GF-D8 (cell line): ENCODE measurements at places on chromosomes 5 and 9.

- DNase-seq, result no peak
Measured at GRCh38 chr5:58708456-58708855, 125.6 kb downstream of the RAB3C start.

DNA sequence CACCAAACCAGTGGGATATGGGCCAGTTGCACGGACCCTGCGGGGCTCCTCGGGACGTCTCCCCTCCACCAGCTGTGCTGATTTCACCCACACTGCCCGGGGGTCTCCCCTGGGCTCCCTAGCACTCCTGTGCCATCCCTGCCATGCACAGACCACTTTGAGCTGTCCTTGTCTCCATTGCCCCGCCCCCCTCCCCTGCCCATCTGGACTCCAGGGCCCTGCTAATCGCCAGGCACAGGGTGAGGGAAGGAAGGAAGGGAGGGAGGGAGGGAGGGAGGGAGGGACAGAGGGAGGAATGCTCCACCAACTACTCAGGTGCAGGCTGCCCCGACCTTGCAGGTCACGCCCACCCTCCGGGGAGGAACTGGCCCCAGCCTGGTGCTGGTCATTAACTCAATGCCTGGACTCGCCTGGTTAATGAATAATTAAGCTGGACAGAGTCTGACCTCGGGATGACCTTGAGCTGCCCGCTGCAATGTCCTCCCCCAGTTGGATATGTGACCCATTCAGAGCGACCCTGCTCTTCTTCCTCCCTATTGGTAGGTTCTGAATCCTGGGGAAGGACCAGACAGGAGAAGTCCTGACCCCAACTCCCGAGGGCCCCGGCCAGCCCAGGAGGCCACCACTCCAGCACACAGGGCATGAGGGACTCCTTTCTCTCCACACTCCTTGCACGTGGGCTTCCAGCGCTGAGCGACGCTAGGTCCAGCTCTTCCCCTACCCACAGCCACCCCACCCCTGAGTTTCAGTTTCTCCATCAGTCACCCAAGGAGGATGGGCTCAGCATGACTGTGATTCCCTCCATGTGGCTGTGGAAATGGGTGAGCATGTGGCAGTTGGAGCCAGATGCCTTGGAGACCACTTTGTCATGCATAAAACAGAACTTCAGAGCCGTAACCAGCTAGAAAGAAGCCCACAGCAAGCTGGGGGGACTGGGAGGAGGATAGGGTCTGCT is 62.1 kb downstream of the C9orf50 start:
- DNase-seq, result no peak

GRCh38 chr5:102879741-102880140 is 124.6 kb downstream of the PAM start:
- no peak for DNase-seq

GRCh38 chr9:14062586-14063221 is 251.2 kb downstream of the NFIB start:
- no peak for DNase-seq
